ENCODE measurements at places on chromosomes 12 and 14.

DNA sequence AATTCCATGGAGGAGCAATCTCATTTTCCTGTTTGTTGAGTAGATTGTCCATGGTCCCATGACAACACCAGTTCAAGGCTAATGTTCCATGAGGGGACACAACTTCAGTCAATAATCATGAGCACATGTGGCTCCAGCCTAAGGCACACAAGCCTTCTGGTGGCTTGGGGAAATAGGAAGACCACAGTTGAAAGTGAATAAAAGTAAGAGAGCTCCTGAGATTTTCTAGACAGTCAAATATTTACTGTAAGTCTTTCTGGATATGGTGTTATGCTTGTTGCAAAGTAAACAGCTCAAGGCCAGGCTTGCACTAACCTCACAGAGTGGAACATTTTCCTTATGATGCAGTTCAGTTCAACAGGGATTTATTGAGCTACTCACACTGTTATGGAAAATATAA is 206.9 kb upstream of the SLC38A2 start:
- no peak for DNase-seq

DNA sequence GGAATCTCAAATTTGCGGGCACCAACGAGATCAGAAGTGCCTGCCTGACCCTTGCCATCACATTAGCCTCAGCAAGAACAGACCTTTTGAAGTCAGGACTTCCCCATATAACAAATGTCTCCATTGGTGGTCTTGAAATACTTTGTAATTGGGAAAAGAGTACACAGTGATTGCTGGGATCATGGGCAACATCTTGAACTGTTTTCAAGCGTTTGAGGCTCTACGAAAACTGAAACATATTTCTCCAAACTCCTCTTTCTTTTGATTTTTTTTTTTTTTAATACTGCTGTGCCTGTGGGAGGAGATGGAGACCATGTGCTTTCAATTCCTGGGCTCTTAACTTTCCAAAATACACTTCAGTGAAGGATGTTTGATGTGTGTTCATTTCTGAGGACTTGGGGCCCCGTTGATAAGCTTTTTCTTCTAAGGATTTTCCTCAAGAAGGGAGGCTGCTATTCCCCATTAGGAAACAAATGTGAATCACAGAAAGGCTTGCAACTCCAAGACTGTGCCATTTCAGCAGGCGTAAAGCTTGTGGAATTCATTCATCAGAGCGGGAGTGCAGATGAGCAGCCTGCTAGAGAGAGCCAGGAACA is 94.5 kb downstream of the TMEM132C start:
- DNase-seq: no peak

DNA sequence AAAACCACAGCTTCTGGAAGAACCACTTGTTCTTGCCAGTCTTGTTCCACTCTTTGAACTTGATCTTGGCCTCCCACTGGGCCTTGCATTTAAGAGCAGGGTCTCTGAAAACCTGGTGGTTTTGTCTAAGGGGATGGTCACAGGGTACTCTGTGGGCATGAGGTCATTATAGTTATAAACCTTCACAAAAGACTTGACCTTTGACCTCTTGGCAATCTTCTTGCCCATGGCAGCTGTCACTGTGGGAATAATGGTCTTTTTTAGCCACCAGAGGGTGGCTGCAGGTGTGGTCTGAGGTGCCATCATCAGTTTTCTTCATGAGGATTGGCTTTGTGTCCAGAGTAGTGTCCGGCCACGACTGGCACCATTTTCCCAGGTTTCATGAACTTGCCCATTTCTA is 9.1 kb downstream of the ATP6V0A2 start:
- no peak for DNase-seq

DNA sequence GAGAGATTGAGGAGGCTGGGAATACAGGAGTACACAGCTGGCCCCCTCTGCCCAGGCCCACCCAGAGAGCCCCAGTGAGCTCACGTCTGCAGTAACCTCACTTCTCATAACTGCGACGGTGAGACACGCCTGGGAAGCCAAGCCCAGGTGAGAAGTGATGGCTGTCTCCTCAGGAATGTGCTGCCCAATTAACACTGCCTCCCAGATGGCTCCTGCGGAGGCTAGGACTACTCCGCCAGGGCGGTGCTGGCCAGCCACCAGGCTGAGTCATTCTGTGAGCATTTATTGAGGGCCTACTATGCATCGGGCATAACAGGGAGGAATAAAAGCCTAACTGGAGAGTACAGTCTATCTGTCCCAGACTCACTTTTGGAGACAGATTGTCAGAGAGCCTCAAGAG is 9.3 kb upstream of the TMEM106C start:
- no peak for DNase-seq

- DNase-seq: no peak
Observed at GRCh38 chr14:32713856-32714255, 224.8 kb upstream of the NPAS3 start.

GRCh38 chr14:45198551-45198950 is 54.5 kb downstream of the MIS18BP1 start:
- DNase-seq: no peak

DNA sequence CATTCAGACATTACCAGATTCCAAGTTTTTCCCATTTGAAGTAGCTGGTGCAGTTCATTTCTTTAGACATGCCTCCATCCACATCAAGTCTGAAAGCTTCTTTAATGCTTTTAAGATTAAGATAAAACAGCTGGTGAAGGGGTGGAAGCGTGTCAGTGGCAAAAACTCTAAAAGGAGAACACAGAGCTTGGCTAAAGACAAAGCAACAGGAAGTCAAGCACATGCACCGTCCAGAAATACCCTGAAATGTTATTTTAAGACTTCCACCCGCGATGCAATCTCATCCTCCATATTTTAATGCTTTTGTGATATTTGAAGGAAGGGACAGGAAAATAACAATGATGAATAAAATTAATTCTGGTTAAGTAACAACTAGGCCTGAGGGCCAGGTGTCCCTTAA is 31.8 kb downstream of the PPM1H start:
- DNase-seq: no peak

GRCh38 chr12:116123451-116124258 is 153.8 kb downstream of the MED13L start:
- DNase-seq: no peak

GRCh38 chr14:50529288-50530179 is 2.8 kb downstream of the MAP4K5 start:
- DNase-seq: no peak

DNA sequence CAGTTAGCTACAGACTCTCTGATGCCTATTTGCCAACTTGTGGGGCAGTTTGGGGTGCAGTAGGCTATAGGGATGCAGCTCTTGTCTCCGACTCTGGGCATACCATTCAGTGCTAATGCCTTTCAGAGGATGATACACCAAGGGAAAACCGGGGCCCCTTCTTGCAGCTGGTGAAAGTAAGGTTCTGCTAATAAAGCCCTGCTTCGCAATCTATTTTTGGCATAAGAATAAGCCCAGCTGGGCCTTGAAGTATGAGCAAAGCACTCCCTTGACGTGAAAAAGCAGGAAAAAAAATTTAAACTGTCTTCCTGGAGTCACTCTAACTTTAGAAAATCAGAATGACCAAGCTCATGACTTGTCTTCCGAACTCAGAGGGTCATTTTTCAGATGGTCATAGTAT is 124.1 kb upstream of the RBM19 start:
- DNase-seq: no peak

DNA sequence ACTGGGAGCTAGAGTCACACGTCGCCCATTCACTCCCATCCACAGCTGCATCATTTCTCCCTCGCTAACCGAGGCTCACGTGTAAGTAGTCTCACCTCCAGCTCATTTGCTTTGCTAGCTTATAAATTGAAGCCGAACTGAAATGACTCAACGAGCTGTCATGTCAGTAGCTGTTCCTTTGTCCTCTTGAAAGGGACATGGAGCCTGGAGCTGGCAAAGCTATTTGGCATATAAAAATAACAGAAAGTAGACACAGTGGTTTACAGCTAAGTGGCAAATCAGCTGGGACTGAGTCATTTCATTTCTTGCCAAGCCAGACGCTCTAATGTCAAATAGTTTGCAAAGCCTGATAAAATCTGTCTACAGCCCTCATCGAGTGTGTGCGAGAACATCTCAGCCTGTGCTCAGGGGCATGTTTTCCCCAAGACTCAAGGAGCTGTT is 114.4 kb upstream of the TMEM233 start:
- DNase-seq: no peak

DNA sequence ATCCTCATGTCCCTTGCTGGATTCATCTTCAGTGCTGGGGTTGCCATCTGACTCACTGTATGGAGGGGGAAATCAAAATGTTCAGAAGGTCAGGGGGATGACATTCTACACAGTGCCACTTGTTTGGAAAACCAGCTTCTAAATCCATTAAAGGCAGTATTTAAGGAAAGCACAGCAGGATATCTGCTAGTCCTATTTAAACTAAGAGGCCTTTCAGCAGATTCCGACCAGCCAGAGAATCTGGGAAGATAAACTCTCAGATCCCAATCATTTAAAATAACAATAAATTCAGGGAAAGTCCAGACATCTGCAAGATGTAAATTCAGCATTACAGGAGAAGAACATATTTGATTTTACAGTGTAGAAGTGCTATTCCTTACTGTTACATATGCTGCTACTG is 3.8 kb downstream of the SIX4 start:
- DNase-seq: no peak

- peak; percentile 65 for DNase-seq
Observed at GRCh38 chr14:92651758-92652406, 96.5 kb downstream of the LGMN start.

All from activated CD8-positive, alpha-beta T cell treated with anti-CD3 and anti-CD28 coated beads, Interleukin-2, amount 10 ng/mL, durations not matched to agents 7 days and 5 days (primary cell).